ENCODE measurements at places on chromosomes 3 and 15. TPM values are rescaled to one million over a fixed set of nuclear protein-coding genes. Genes with fewer than 3 reads are reported as not detected.

C3orf49 gene
- total RNA-seq = not detected

LRRK1 gene
- 17.0 TPM for total RNA-seq

- H3K27ac ChIP-seq = no peak overlapping the region
- H3K36me3 ChIP-seq = no peaks in the 10 kb centered on the region
- no peak overlapping the region for H3K4me3 ChIP-seq
- DNase-seq = no peak
- no peaks in the 10 kb centered on the region for H3K4me1 ChIP-seq
- H3K27me3 ChIP-seq = no peaks in the 10 kb centered on the region
Measured at GRCh38 chr3:115588201-115589115, 34.9 kb upstream of the GAP43 start.

- H3K27ac ChIP-seq = no peak overlapping the region
- DNase-seq = no peak
- H3K4me3 ChIP-seq = no peak overlapping the region
- no peaks in the 10 kb centered on the region for H3K27me3 ChIP-seq
- H3K4me1 ChIP-seq = no peaks in the 10 kb centered on the region
Measured at GRCh38 chr3:103393395-103394186, 958.8 kb downstream of the ZPLD1 start.

GRCh38 chr3:194136519-194137007, 615 bp downstream of the HES1 start:
- no peak for DNase-seq
- peaks cover 84% of the 10 kb centered on the region for H3K4me1 ChIP-seq
- H3K36me3 ChIP-seq = peaks cover 6% of the 10 kb centered on the region
- peak overlapping the region; percentile 92 for H3K27ac ChIP-seq

- no peaks in the 10 kb centered on the region for H3K36me3 ChIP-seq
- DNase-seq = no peak
- no peak overlapping the region for H3K27ac ChIP-seq
- H3K4me1 ChIP-seq = peaks cover 52% of the 10 kb centered on the region
Measured at GRCh38 chr15:70320482-70320881, 222.8 kb upstream of the TLE3 start.

DNA sequence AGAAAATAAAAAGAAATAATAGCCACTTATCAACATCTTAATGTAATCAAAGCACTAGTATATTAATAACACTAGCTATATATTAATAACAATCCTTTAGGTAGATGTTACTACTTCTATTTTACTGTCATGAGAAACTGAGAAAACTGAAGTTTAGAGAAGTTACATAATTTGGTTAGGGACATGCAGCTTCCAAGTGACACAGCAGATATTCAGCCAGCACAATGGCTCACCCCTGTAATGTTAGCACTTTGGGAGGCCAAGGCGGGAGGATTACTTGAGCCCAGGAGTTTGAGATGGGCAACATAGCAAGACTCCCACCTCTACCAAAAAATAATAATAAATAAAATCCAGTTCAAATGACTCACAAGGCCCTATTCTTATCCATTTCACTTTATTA, 1.9 kb upstream of the UBR1 start:
- DNase-seq = no peak
- peaks cover 29% of the 10 kb centered on the region for H3K4me1 ChIP-seq
- no peak overlapping the region for H3K4me3 ChIP-seq
- H3K27ac ChIP-seq = no peak overlapping the region
- H3K36me3 ChIP-seq = no peaks in the 10 kb centered on the region

ADAM10 gene
- total RNA-seq = 50.8 TPM

DNA sequence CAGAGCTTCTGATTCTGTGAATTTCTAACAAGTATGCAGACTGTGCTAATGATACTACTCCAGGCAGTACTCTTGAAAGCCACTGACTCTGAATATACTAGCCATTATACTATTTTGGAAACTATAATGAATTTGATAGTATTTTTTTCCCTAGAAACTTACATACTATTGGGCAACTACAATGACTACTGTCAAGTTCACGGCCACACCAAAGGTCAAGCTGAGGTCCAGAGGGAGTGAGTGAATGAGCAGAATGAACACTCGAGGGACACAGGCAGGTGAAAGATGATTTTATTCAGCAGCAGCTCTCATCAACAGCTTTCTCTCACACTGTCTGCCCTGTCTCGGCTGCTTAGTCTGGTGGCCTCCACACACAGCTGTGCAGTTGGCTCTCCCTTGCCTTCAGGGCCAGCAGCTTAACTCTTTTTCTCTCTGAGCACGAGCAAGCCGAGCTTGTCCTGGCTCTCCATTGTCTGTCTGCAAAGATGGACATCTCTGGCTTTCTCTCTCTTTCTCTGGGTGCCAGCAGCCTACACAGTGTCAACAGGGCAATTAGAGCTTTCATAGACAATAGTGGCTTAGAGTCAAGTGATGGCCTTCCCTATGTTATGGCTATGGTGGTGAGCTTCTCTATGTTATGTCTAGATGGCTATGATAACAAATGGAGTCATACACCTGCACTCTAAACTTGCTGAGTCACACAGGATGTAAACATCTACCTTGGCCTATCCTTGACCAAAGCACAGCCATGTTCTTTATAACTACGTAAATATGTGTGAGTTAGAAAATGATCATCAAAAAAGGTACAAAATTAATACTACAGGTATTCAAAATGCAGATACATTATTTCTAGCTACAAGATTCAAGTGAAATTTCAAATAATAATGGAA, 362.4 kb downstream of the CGGBP1 start:
- H3K4me1 ChIP-seq = no peaks in the 10 kb centered on the region
- H3K27me3 ChIP-seq = no peaks in the 10 kb centered on the region
- no peak for DNase-seq
- no peaks in the 10 kb centered on the region for H3K36me3 ChIP-seq
- no peak overlapping the region for H3K27ac ChIP-seq

SGO1 gene
- total RNA-seq = 2.6 TPM
